ENCODE measurements at places on chromosomes 3 and 15.

GRCh38 chr3:179244878-179245277, 6.0 kb downstream of the KCNMB3 start:
- DNase-seq, result peak; percentile 55

DNA sequence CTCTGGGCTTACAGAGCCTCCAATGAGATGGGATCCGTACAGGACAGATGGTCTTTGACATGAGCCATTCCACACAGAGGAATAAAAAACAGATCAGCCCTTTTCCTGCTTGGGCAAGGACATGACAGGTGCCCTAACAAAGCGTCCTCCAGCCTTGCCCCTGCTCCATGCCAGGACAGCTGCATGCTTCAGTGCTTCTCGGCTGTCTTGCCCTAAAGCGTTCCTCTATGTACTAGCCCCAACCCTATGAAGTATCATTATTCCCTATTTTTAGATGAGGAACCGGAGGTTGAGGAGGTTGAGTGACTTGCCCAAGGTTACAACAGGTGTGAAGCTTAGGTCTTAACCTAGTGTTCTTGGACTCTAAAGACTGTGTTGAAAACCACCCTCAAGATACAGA, 10.5 kb downstream of the POMGNT2 start:
- no peak for DNase-seq

- DNase-seq, result no peak
These were observed 4.4 kb downstream of the NAALADL2 start for GRCh38 chr3:174863488-174863887.

GRCh38 chr15:51837792-51838251, 8.4 kb downstream of the TMOD3 start:
- DNase-seq, result no peak

GRCh38 chr3:102174312-102174712, 260.5 kb upstream of the ZPLD1 start:
- DNase-seq, result peak; percentile 31

DNA sequence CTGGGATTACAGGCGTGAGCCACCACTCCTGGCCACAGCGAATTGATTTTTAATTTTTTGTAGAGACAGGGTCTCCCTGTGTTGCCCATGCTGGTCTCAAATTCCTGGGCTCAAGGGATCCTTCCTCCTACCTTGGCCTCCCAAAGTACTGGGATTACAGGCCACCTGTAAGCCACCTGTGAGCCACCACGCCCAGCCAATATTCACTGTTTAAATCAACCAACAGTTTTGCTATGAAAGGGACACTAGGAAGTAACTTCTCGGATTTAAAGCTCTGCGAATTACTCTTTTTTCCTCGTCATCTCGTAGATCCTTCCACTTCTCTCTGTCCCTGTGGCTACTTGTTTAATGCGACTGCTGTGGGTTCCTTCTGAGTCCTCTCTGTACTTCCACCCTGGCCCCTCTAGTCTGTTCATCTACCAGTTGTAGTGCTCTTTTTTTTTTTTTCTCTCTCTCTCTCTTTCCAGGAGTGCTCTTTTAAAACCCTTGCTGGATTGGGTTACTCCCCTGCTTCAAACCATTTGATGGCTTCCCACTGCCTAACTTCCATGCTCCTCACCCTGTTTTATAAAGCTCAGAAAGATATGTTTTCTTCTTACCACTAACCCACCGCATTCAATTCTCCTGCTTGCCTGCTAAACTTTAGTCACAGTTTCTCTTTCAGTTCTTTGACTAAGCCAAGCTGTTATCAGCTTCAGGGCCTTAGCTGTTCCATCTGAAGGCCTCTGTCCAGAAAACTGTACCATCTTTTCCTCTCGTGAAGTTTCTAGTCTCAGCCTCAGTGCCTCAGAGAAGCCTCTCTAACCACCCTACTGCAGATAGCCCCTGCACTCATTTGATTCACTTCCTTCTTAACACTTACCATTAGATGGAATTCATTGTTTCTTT, 12.4 kb downstream of the RTF1 start:
- DNase-seq, result no peak

GRCh38 chr15:66573348-66573718, 7.5 kb upstream of the LCTL start:
- DNase-seq, result no peak

GRCh38 chr3:13005301-13005700, 67.9 kb downstream of the IQSEC1 start:
- no peak for DNase-seq

DNA sequence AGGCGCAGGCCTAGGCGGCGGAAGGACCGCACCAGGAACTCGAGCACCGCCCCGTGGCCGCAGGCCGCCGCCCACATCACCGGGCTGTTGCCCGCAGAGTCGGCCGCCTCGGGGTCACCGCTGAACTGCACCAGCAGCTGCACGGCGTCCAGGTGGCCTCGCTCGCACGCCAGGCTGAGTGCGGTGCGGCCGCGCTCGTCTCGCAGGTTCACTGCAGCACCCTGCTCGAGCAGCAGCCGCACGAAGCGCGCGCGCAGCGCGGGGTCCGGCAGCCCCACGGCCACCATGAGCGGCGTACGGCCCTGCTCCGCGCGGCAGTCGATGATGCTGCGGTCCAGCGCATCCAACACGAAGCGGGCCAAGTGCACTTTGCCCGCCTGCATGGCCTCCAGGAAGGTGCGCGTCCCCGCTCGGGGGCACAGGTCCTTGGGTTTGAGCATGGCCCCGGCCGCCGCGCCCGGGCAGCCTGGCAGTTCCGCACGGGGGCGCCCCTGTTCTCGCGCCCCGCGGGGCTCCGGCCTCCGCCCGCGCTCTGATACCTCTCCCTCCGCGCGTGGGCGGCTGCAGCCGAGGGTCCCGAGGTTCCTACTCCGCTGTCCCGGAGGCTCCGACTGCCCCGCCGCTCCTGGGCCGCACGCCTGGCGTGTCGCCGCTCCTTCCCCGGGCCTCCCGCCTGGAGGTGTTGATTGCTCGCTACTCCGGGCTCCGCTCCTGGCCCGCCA, 556 bp downstream of the ANKRD63 start:
- DNase-seq, result no peak

DNA sequence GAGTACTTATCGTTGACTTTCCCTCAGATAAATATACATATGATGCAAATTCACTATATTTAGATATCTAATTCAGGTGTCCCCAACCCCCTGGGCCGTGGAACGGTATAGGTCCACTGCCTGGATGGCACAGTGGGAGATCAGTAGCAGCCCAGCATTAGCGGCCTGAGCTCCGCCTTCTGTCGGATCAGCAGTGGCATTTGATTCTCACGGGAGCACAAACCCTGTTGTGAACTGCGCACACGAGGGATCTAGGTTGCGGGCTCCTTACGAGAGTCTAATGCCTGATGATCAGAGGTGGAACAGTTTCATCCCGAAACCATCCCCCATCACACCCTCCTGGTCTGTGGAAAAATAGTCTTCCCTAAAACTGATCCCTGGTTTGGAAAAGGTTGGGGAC, 6.9 kb downstream of the KNL1 start:
- no peak for DNase-seq

- peak; percentile 9 for DNase-seq
These were observed 63.3 kb upstream of the STRIT1 start for GRCh38 chr3:155356594-155357370.

DNA sequence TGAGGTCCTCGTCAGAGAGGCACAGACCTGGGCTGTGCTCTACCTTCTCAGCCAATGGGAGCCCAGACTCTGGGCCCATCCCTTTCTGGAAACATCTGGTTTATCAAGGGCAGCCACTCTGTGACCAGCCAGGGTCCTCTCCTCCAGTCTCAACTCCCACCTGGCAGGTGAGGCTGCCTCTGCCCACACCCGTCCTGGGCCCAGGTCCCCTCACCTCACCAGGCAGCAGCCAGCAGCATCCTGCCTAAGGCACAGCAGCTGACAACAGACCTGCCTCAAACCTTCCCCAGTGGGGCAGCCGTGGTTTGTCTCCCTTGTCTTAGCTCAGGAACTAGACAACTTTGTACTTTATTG, 8.7 kb upstream of the VIPR1 start:
- DNase-seq, result no peak

DNA sequence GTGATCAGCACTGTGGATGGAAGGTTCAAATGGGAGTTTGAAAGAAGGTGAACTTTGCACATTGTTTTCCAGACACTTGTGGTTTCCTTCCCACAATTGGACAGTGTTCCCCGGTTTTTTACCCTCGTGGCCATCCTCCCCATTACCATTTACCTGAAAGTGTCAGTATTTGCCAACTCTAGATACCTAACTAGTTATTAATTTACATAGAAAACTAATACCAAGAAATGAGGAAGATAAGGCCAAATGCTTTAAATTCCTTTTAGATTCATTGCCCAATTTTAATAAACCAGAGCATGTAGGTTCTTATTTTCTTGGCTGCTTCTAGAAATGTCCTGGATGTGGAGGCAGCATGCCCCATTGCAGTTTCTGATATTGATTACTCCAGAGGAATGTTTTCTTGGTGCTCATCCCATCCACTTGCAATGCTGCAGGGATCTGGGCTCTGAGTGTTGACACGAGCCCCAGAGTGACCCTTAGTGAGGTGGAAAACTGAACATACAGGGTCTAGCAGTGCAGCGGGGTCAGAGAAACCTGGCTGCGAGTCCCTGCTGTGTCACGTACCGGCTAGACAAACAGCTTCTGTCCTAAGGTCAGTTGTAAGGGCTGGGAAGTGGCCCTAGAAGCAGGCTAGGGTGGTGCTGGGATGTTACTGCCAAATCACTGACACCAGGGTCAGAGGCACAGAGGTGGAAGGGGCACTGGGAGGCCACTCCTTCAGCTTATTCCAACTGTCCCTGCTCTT, 23.5 kb downstream of the LSM3 start:
- DNase-seq, result peak; percentile 52

DNA sequence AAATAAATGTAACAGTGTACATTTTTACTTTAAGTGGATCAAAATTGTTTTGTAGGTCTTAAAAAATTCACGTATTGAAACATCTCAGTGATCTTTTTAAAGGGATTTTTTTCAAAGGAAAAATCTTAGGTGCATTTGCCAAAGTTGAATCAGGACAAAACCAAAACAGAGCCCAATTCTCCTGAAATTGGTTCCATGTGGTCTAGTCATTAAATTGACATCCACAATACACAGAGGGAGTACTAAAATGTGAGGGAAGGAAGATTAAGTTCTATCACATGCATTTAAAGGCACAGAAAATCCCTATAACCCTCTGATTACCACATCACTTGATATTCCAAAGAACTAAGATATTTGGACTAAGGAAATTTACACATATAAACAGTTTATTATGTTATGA, 39.3 kb upstream of the HDC start:
- DNase-seq, result peak; percentile 32

DNA sequence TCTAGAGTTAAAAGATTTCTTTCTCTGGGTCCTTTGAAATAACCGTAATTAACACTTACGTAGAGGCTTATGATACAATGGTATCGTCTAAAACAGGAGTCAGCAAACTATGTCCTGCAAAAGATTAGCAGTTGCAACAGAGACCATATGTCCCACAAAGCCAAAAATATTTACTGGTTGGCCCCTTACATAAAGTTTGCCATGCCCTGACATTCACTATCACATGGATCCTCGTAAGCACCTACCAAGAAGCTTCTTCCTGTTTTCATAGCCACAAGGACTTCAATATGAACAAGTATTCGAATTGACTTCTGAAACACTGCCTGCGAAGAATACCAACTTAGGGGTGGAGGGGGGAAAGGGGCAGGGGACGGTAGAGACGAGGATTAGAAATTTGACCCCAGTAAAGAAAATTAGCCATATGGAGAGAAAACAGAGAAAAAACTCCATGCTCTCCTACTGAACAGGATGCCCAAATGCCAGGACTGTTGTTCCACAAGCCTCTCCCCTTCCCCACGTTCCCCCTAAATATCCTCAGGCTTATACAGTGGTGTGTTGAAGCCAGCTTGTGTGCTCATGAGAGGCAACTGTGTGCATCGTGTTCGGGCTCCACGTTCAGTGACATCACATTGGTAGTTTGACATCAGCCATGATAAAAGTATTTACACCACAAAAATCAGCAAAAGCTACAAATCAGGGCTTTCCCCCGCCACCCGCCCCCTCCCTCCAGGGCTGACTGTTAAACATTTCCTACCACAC, 144.1 kb upstream of the HES1 start:
- no peak for DNase-seq

DNA sequence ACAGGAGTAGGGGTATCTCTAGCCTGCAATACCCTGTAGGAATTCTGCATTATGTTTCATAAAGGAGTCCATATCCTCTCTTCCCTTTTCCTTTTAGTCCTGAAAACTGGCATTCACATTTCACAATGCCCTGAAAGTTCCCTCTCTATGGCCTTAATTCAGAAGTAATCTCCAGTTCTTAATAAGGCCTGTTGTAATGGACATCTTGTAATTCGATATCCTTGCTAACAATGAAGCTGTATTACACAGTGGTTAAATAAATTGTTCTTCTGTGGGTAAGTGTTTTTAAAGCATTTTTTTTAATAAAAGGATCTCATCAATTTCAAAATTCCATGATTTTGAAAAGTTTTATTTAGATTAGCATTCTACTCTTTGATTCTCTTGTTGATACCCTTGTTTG, 34.3 kb upstream of the NEO1 start:
- DNase-seq, result no peak

- no peak for DNase-seq
These were observed 9.4 kb upstream of the ERC2 start for GRCh38 chr3:56477646-56478045.

DNA sequence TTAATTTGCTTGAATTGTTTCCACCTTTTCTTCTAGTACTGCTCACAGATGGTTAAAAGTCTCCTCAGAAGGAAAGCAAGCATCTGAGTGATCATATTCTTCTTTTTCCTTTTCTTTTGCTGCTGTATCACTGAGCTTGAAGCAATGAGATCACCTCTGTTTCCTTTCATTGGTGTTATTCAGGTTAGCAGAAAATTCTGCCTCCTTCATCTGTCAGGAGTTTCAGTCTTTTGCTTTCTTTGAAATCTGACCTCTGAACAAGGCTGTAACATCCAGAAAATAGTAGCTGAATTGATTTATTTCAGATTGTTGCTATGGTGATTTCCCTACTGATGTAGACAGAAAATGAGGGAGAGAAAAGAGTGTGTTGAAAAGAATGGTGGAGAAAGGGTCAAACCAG, 343.0 kb downstream of the MFSD1 start:
- DNase-seq, result no peak

DNA sequence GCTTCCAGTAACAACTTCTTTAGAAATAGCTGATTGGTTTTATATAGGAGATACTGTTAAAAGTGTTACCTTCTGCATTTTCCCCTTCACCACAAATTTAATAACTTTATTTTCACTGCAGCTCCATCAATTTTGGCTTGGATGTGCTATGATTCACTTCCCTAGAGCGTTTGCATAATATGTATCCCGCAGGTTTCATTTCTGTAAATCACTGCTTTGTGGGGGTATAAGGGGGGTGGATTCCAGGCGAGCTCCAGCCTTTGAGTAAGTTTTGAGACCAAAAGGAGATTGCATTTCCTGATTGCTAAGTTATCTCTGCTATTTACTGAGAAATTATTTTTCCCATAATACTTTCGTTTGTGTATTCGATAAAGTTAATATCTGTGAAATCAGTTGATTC, 232.6 kb downstream of the TBL1XR1 start:
- DNase-seq, result peak; percentile 57

GRCh38 chr3:64150623-64151207, 74.6 kb downstream of the PRICKLE2 start:
- DNase-seq, result peak; percentile 85

GRCh38 chr3:190340071-190340470, 17.8 kb upstream of the CLDN1 start:
- peak; percentile 35 for DNase-seq

All from fibroblast of upper back skin (primary cell).